ENCODE measurements at places on chromosomes 2 and 18.

GRCh38 chr18:74613381-74613780, 15.7 kb downstream of the ZNF407 start:
- no peak for DNase-seq

DNA sequence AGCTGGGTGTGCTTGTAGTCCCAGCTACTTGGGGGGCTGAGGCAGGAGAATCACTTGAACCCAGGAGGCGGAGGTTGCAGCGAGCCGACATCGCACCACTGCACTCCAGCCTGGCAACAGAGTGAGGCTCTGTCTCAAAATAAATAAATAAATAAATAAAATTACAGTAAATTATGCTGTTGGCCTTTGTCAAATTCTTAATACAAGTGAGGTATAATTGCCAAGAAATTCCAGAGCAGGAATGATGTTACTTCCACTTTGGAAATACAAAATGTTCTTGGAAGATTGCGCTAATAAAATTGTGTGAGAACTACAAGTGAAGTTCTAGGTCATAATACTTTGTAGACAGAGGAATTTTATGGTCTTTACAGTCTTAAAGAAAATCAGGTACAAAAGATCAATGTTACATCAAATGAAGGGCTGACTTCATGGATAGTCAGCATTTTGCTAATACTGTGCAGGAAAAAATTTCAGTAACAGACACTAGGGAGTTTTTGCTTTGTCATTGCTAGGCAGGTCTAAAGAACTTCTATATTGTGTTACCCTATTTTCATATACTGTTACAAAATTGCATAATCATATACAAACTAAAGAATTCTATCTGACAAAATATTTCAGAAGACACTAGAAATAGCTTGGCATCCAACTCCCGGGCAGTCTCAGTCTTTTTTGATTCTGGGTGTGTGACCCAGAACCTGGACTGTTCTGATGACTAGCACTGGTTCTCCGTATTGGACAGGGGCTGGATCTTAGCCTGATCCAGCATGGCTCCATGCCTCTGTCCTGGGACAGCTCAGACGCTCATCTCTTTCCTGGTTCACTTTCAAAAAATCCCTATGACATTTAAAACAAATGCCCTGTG, 76.0 kb upstream of the STK17B start:
- DNase-seq, result no peak

- no peak for DNase-seq
Measured at GRCh38 chr2:9696731-9697130, 65.9 kb upstream of the YWHAQ start.

DNA sequence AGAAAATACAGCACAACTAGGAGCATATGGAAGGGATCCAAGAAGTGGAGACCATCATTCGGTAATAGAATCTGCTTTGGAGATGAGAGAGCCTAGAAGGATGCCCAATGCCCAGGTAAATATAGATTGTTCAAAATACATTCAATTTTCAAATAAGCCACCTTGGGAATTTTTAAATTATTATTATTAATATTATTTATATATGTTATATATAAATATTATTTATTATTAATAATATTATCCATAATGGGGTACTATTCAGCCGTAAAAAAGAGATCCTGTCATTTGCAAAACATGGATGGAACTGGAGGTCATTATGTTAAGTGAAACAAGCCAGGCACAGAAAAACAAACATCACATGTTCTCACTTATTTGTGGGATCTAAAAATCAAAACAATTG, 127.8 kb upstream of the NDUFV2 start:
- DNase-seq, result no peak

DNA sequence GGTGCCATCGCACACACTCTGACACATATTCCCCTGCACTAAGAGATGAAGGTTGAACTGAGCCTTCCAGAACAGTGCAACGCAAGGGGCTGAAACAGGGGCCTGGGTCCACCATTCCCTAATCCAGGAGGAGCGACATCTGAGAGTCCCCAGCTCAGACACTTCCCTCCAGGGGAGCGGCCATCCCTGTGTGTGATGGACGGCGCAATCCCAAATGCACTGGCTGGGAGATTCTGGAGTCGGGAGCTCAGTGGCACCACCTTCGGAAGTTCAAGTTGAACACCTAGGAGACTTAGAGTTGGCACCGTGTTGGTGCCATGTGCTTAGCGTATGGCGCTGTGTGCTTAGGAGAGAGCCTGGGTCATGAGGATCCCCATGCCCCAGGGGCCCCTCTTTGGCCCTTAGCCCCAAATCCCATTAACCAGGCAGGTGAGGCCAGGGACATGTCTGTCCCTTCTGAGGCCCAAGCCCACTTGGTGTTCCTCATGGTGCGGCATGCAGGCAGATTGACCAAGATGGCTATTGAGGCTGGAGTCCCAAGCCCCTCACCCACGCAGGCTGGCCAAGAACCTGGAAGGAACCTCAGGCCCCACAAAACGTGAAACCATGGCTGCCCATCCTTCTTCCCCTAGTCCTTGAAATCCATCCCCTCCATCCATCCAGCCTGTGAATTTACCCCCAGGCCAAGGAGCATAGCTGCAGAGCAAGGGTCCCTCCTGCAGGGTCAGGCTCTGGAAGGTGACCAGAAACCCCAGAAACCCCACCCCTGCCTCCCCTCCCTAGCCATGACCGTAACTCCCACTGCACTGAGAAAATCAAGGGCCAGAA, 114.1 kb upstream of the OTOS start:
- DNase-seq, result no peak

GRCh38 chr2:18062892-18063291, 184.4 kb downstream of the KCNS3 start:
- DNase-seq, result no peak

- no peak for DNase-seq
Measured at GRCh38 chr2:69501301-69501700, 64.1 kb upstream of the NFU1 start.

DNA sequence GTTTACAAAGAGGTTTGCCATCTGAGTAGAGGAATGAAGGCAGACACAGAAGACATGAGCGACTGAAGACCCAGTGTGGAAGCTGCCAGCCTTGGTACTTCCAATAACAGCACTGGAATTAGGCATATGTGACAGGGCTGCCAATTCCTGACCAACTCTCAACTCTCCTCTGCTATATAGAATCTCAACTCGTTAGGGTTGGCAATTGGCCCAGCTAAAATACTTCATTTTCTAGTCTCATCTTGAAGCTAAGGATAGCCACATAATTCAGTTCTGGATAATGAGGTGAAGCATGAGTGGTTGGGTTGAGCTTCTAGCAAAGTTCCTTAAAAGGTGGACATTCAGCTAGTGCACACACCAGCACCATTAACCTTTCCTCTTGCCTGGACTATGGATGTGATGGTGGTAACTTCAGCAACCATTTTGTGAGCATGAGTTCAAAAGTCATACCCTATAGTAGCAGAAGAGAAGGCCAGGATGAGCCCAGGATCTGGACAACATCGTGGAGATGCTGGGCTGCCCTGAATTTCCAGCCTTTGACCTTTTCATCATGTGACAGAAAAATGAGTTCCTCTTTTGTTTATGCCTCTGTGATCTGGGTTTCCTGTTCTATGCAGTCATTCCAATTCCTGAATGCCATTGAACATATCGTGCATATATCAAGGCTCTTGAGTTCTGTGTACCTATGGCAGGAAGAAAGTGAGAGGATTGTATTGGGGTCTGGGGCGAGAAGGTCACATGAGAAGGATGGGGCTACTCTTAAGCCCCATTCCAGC, 68.1 kb upstream of the HAAO start:
- DNase-seq, result no peak

GRCh38 chr2:174688079-174688478, 76.2 kb downstream of the CHRNA1 start:
- no peak for DNase-seq

DNA sequence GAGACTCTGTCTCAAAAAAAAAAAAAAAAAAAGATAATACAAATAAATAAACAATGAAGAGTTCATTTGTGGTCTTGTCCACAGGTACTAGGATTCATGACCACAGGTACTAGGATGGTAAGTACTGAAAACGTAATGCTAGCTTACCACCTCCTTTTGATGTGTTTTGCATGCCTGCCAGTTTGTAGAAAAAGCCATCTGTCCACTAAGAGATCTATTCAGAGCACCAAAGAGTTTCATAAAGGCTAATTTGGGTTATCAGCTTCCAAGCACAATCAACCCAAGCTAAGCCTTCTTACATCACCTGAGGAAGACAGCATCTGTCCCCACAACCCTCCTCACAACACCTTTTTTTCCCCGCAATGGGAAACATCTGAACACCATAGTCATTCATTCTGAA, 477.2 kb downstream of the ZEB2 start:
- no peak for DNase-seq

DNA sequence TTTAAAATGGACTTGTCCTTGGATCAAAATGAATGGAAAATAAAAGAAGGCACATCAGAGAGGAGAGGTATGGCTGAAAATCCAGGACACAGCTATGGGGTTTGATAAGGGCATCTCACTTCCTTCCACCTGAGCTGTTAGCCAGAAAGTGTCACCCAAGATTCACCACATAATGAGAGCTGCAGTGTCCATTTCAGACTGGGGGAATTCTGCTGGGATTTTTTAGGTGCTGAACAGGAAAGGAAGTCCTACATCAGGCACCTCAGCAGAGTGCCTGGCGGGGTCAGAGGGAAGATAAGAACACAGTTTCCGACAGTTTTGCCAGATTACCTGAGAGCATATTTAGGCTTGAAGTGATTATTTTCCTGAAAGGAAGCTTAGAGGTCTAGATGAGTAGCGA, 187.6 kb upstream of the HNMT start:
- DNase-seq, result no peak

- DNase-seq, result no peak
Measured at GRCh38 chr2:237279012-237279768, 134.8 kb downstream of the COL6A3 start.

DNA sequence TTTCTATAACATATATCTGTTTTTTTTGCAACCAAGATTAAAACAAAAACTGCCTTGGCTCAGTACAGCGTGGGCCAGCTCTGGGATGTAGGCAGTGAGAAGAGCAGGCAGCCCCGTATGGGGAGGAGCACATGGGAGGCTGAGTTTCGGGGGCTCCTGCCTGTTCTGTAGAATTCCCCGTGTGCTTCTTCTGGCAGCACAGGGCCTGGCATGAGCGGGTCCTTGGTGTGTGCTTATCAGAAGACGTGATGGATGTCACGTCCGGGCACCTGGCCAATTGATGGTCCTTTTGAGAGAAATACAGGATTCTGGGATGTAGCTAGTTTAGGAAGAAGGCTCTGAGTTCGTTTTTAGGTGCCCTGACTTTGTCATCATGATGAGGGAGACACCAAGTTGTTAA, 16.2 kb downstream of the IMPA2 start:
- DNase-seq, result no peak

- DNase-seq, result no peak
Measured at GRCh38 chr2:67604360-67604759, 207.2 kb downstream of the ETAA1 start.

- DNase-seq, result no peak
Measured at GRCh38 chr2:189943009-189943408, 119.5 kb downstream of the MSTN start.

- DNase-seq, result peak; percentile 64
Measured at GRCh38 chr2:100013892-100014677, 128.3 kb downstream of the AFF3 start.

- DNase-seq, result no peak
Measured at GRCh38 chr2:192473331-192473730, 278.6 kb upstream of the TMEFF2 start.

DNA sequence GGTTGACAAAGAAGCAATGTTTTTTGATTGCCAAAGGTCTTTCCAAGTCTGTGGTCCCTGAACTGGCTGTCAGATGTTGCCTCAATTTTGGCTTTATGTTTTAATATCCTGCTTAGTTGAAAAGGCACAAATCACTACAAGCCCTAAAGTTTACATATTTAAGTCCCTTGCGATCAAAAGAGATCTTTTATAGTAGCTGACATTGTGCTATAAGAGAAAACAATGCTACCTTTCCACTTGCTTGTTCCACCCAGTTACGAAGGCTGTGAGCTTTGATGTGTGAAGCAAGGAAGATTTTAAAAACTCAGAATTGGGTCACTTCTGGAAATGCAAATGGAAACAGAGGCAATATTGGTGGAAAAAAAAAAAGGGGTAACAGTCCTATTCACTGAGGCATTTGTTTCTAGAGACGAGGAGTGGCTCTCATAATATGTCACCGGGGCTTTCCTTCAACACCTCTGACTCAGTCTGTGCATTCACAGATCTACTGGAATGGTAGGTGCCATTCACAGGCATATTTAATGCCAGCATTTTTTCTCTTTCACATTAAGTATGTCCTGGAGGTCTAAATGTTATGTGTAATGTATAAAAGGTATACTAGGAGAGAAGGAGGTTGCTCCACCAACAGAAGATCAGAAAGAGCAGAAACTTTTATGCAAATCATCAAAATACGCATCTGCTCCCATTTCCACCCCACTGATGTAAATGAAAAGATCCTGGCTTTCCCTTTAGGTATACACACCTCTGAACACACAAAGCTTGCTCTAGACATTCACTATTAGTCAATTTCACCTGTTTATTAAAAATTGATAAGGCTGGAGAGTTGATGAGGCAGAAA, 91.8 kb downstream of the TGIF1 start:
- DNase-seq, result no peak

DNA sequence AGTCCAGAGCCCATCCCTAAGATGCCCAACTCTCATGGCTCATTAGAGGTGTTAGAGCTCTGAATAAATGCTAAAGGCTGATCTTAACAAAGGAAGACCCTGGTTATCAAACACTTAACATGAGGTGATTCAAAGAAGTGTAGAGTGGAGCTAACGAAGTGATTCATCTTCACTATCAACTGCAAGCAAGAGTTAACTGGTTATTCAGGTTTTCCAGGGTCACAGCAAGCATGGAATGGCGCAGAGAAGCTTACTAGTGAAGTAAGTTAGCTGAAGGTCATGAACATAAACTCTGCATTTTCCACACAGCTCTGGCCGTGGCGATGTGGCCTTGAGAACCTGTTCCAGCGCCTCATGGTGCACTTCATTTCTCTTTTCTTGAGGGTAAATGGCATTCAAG, 17.0 kb downstream of the RND3 start:
- DNase-seq, result no peak

DNA sequence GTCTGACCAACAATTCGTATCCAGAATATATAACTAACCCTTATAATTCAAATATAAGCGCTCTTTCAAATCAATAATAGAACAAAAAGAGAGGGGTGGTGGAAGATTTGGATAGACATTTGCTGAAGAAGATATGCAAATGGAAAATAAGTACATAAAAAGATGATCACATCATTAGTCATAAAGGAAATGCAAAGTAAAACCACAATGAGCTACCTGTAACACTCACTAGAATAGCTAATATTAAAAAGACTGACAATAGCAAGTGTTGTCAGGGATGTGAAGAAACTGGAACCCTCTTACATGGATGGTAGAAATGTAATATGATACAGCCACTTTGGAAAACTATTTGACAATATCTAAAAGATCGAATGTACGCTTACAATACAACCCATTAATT, 84.9 kb upstream of the MRPS9 start:
- no peak for DNase-seq

- DNase-seq, result no peak
Measured at GRCh38 chr2:173151671-173152401, 76.2 kb downstream of the MAP3K20 start.
